ENCODE measurements at places on chromosomes 4 and X.

- DNase-seq = no peak
Measured at GRCh38 chr4:84683064-84683850, 100.3 kb downstream of the CDS1 start.

GRCh38 chr4:52641854-52642563, 17.1 kb downstream of the USP46 start:
- DNase-seq = no peak

DNA sequence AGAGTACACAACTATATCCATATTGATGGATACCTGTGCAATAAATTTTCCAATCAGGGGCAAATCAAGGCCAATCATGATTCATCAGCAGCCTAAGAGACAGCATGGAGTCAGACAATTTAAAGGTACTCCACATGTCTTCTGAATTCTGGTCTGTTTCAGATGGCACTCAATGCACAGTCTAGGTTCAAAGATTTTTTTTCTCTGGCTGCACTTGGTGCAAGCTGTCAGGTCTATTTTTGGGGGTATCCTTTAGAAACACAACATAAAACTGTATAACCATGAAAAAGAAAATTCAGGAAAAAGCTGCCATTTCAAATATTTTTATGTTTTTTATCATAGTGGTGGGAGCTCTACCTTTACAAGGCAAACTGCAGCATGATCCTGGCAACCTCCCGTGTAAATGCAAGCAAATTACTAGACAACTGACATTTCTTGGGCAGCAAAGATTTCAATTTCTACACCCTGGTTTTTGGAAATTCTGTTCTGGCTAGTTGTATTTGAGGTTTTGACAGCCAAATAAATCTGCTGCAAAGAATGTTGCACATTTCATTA, 310.3 kb downstream of the KCNIP4 start:
- no peak for DNase-seq

DNA sequence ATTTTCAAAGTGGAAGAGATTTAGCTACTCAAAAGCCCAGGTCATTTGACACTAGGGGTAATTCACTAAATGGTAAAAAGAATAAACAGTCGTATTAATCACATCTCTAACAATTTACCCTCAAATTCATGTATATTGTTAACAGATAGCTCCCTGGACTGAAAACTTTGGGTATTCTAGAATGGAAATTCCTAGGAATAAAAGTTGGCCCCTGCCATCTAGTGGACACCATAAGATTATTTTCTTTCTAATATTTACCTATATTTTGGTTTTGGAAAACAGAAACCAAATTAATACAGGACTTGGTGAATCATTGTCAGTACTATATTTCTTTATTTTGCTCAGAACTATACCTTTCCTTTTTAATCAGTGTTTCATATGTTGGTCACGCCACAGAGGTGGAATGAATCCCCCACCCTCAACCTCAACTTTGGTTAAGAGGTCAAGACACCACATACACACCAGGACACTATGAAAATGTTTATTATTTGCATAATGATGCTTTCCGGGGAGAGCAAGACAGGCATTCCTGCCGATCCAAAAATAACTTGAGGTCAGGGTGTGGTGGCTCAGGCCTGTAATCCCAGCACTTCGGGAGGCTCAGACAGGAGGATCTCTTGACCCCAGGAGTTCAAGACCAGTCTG, 96.2 kb upstream of the APOOL start:
- DNase-seq = no peak

- DNase-seq = no peak
Measured at GRCh38 chr4:138110815-138111214, 131.3 kb downstream of the SLC7A11 start.

DNA sequence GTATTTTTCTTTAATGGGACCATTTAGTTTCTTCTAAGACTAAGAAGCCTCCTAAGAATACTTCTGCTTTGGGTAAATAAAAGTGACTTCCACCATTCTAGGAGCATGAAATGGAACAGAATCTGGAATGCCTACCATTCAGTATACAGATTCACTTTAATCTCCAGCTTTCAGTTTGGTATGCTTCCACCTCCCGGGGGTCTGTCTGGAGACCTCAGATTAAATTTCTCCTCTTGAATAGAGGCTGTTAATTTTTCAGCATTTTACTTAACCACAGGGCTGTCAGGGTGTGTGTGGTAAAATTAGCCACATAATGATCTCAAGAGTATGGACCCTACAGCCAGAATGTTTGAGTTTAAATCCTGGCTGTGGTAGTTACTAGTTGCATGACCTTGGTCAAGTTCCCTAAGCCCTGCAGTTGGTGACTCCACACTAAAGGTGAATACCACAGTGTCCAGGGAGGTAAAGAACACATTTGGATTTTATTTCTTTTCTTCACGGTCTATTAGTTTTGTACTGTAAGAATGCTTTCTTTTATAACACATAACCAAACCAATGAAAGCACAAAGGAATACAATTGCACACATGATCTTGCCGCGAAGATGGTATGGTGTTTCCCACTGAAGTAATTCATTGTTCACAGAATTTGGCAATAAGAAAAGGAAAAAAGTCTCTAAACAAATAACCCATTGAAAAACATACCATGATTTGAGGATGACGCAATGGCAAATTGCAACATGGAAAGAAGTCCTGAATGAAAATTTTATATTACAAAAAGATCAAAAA, 37.3 kb upstream of the TRIM2 start:
- no peak for DNase-seq

DNA sequence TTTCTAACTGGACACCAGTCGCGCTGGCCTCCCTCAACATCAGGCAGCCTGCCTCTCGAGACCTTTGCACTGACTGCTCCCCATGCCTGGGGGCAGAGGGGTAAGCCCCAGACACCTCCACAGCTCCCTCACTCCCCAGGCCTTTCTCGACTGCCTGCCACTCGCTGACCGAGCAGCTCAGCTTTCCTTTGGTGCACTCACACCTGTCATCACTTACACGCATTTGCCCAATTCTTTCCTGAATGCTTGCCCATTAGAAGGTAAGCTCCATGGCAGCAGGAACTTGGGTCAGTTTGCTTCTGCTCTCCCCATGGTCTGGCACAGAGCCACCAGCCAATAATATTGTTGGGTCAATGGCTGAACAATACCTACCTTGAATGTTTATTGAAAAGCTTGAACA, 32.2 kb upstream of the PROM1 start:
- DNase-seq = no peak

DNA sequence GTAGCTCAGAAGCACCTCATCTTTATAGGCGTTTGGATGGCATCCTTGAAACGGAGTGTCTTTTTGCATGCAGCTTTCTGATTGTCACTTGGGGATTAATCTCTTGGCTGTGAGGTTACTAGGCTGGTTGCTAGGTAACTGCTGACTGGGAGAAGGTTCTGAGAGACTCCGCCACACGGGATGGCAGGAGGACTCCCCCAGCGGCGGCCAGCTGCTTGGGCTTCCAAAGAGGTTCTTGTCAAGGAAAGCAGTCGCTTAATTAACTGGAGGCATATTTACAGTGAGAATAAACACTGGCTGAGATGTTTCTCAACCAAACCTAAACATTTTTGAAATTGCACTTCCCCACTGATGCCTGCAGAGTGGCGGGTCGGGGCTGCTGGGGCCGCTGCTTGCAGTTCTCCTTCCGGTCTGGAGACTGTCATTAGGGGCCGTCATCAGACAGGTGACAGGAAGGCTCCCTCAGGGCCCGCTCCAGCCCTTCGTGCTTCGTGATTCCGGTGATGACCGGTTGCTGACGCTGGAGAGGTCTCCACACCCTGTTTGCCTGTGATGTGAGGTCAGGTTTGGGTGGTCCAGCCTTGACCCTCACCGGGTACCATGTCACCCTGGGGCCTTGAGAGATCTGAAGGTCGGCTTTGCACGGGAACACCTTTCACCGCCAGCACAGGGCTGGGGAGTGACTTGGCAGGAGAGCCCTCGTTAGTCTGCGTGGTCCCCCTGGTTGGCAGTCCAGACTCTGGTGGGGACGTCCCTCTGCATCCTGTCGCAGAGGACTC, 9.1 kb downstream of the NSG1 start:
- peak; percentile 72 for DNase-seq

- no peak for DNase-seq
Measured at GRCh38 chr4:26568446-26568994, 15.4 kb upstream of the TBC1D19 start.

GRCh38 chr4:101177154-101177553, 170.2 kb downstream of the PPP3CA start:
- no peak for DNase-seq

DNA sequence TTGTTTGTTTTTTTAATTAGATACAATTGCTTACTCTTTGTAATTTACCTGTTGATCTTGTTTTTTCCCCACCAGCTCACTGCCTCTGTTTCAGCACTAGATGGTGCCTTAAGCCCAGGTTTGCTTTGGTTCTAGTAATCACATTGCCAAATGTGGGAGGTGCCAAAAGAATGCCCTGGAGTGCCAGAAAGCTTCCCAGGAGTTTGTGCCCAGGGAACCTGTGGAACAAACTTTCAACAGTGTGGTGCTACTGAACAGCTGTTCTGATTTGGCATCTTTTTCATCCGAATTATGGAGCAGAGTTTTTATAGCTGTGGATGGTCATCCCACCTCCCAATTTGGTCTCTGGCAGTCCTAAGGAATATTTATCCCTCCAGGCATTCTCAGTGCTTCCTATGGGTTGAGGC, 1000.7 kb downstream of the STIM2 start:
- no peak for DNase-seq

DNA sequence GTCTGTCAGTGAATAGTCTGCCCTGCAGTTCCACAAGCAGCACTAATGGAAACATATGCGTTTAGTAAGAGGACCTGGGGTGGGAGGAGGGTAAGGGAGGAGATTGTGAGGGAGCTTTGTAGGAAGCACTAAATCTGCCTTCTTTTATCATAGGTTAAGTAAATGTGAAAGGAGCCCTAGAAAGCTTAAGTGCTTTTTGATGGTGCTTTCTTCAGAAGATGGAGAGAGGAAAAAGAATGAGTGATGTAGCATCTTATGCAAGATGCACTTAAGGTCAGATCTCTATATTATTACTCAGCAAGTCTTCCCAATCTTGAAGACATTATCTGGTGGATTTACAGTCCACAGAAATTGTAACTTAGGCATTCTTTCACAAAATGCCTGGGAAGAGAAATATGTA, 322.7 kb downstream of the PDHA2 start:
- DNase-seq = no peak

Data from NCI-H524 treated with DMSO at 0.1 percent for 48 hours (cell line).